ENCODE measurements at places on chromosomes 11 and 22.

GRCh38 chr11:69377029-69377952 lies 83.3 kb downstream of the MYEOV start:
- DNase-seq: no peak

- DNase-seq: no peak
Observed at GRCh38 chr22:37012262-37012904, 6.9 kb downstream of the TST start.

- no peak for DNase-seq
Observed at GRCh38 chr22:49321477-49322055, 506.1 kb downstream of the BRD1 start.

DNA sequence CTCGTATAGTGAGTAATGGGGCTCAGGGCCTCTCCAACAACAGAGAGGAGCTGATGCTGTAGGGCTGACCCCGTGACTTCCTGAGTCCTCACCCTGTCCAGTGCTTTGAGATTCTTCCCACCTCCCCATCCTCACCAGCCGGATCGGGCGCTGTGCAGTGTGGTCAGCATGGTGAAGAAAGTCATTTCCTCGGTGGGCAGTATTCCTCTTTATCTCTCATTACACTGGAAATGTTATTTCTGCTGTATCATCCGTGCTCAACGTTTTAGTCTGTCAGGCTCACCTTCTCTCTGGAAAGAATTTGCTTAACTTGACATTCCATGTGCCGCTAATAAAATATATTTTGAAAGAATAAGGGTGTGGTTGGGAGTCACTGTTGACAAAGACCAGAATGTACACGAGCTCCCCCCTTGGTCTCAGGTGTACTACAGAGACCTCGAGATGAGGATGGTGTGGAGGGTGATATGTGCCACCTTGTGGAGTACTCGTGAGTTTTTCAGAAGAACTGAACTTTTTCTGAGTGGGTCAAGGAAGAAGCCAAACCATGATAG lies 25.7 kb upstream of the SCGB1A1 start:
- DNase-seq: no peak

GRCh38 chr11:110299006-110299785 lies 2.8 kb upstream of the RDX start:
- no peak for DNase-seq

- no peak for DNase-seq
Observed at GRCh38 chr11:117872420-117872961, 4.0 kb downstream of the FXYD6 start.

- DNase-seq: peak; percentile 80
Observed at GRCh38 chr11:68036717-68037239, 2.0 kb upstream of the TCIRG1 start.

- no peak for DNase-seq
Observed at GRCh38 chr22:49771266-49772065, 56.2 kb downstream of the BRD1 start.

- peak; percentile 77 for DNase-seq
Observed at GRCh38 chr11:83156996-83157593, at the start of gene PCF11. PCF11 (plus strand) TSS chr11:83157131; CDS start chr11:83157440, 309 bp downstream.

DNA sequence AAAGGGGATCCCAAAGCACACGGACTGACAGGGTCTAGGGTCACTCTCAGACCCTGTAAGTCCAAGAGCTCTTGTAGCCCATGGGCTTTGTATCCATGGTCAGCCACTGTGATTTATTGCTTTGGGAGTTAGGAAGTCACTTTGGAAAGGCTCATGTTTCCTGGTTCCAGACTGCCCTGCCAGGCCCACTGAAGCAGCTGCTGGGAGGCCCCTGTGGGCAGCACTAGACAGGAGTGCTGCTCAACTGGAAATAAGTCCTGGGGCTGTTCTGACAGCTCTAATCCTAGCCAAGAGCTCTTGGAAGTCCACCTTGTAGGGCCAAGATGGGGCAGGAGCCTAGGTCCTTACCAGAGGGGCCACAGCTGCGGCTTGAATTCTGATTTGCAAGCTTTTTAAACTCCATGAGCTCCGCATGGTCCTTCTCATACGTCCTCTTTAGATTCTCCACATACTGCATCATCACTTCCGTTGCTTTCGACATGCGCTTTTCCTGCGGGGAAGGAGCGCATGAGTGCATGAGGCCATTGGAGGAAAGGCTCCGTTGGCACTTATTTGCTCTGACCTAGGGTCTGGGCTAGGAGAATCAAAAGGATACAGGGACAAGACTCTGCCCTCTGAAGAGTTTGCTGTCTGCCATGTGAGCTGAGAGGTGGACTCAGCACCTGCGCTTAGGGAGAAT lies 32.2 kb upstream of the LYVE1 start:
- no peak for DNase-seq

- DNase-seq: no peak
Observed at GRCh38 chr22:44440224-44441160, 57.5 kb downstream of the RTL6 start.

GRCh38 chr11:47523490-47524225 lies 29.3 kb downstream of the CELF1 start:
- DNase-seq: no peak

- no peak for DNase-seq
Observed at GRCh38 chr22:46483353-46483752, 54.1 kb downstream of the CELSR1 start.

- DNase-seq: no peak
Observed at GRCh38 chr11:79990141-79990540, 549.3 kb upstream of the TENM4 start.

GRCh38 chr11:35257281-35257680 lies 118.3 kb downstream of the CD44 start:
- DNase-seq: no peak

DNA sequence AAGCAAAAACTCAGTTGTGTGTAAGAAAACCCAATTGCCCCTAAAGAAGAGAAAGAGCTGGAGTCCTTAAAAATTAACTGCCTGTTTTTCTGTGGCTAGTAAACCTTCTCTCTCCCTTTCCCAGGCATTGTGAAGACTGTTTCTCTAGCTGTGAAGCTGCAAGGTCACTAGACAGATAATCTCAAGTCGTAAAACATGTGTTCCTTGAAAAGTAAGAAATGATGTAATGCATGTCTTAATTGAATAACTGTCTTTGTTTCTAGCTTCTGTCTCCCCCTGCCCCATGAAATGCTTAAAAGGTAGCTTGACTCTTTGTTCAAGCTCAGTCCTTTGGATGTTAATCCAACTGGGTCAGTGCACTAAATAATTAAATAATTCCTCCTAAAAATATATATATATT lies 29.5 kb upstream of the FAM181B start:
- DNase-seq: no peak

DNA sequence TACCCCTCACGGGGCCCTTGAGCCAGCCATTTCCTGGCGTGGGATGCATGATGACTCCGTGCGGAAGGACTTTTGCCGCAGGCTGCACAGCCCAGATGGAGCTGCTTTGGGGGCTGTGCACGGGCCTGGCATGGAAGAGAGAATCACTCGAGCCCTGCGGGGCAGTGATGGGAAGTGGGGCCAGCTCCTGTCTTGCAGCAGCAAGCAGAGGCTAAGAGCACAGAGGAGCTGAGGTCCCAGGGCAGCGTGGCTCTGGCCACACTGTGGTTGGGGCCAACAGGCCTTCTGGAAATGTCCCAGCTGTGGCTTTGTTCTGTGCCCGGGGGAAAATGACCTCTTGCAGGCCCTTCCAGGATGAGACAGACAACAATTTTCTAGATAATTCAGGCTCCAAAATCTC lies 92.7 kb upstream of the TIMP3 start:
- DNase-seq: no peak

DNA sequence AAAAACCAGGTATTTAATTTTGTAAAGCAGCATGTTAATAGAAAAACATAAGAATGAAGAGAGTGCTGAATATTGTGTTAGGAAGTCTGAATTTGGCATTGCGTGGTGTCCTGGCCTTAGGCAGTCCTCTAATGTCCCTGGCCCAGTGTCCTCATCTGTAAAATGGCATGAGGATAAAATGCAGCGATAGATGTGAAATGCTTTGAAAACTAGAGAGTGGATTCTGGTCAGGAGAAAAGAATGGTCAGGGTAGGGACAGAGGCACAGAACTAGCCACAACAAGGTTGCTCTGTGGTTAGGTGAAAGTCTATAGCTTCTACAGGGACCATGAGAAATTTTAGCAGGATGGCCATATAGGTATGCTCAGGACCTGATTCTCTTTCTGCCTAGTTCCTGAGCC lies 18.9 kb downstream of the RNF185 start:
- no peak for DNase-seq

DNA sequence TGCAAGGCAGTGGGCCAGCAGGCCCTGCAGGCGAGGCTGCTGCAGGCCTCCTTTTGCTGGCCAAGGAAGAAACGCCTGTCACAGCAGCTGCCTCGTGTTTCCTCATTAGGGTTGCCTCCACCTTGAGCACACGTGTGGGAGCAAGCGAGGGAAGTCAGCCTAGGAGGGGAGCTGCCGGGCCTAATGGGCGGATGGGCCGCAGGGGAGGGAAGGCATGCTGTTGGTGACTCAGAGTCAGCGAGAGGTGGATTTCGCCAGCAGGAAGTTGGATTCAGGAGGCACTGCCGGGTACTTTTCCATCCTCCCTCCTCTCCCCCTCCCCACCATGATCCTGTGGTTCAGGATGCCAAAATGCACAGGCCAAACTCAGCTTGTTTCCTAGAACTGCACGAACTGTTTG lies 498.7 kb downstream of the METTL15 start:
- DNase-seq: no peak

DNA sequence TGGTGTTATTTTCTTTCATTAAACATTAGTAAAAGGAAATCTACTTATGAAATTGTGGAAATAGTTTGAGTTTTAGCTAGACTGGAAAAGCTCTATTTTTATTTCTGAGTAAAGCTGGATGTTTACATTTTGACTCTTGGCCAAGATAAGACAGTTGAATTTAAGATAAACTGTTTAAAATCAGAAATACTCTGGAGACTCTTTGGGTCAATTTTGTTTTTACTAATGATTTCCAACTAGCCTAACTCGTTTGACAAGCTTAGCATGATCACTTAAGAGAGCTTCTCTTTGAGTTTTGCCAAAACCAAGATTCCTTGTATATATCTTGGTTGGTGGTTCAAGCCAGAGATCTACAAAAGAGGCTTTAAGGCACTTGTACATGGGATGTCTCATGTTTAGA lies 724.8 kb upstream of the LUZP2 start:
- DNase-seq: no peak

DNA sequence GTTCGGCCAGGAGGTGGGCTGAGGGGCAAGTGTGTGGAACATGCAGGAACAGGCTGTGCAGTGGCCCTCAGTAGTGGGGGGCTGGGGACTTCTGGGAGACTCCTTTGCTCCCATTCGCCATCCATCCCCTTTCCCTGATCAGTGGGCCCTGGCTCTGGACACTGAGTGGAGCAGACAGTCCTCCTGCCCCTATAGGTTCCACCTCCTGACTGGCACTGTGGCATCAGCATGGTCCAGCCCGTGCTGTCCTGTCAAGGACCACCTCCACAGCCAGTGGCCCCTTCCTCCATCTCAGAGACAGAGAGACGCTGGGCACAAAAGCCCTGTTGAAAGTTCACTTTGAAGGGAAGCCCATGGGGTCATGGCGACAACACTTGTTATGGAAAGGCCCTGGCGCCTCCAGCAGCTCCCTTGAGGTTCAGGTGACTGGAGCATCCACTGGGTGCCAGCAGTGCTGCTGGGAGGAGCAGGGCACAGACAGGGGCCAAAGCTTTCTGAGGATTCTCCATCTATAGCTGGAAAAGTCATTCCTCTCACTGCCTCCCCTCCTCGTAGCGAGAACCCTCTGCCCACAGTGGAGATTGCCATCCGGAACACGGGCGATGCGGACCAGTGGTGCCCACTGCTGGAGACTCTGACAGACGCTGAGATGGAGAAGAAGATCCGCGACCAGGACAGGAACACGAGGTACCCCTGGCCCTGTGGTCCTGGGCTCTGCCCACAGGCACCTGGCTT lies 5.6 kb downstream of the DERL3 start:
- no peak for DNase-seq

- DNase-seq: no peak
Observed at GRCh38 chr11:34161812-34162492, 56.5 kb downstream of the NAT10 start.
